ENCODE measurements at places on chromosomes 1 and 21. TPM values are rescaled to one million over a fixed set of nuclear protein-coding genes. Genes with fewer than 3 reads are reported as not detected.

GABPA gene
- total RNA-seq: 25.3 TPM

TNFRSF18 gene
- total RNA-seq: 164 TPM

HCRTR1 gene
- not detected for total RNA-seq

NEGR1 gene
- total RNA-seq: not detected

CFAP141 gene
- not detected for total RNA-seq

SPRR2A gene
- total RNA-seq: not detected

- peaks cover 48% of the 10 kb centered on the region for H3K4me1 ChIP-seq
- H3K27me3 ChIP-seq: no peaks in the 10 kb centered on the region
- peaks cover 6% of the 10 kb centered on the region for H3K36me3 ChIP-seq
- peak; percentile 59 for DNase-seq
These were observed 61.0 kb downstream of the POFUT2 start for GRCh38 chr21:45226540-45227326.

- no peak overlapping the region for H3K27ac ChIP-seq
- H3K36me3 ChIP-seq: no peaks in the 10 kb centered on the region
- DNase-seq: no peak
- H3K4me1 ChIP-seq: no peaks in the 10 kb centered on the region
- H3K4me3 ChIP-seq: no peak overlapping the region
- no peaks in the 10 kb centered on the region for H3K27me3 ChIP-seq
These were observed 98.4 kb upstream of the USP25 start for GRCh38 chr21:15631342-15631741.

GRCh38 chr1:65255035-65255655 is 54.2 kb upstream of the DNAJC6 start:
- H3K27me3 ChIP-seq: peaks cover 16% of the 10 kb centered on the region
- no peak for DNase-seq
- H3K27ac ChIP-seq: peak overlapping the region; percentile 39
- H3K36me3 ChIP-seq: no peaks in the 10 kb centered on the region
- H3K4me3 ChIP-seq: peak overlapping the region; percentile 71
- peaks cover 23% of the 10 kb centered on the region for H3K4me1 ChIP-seq

DNA sequence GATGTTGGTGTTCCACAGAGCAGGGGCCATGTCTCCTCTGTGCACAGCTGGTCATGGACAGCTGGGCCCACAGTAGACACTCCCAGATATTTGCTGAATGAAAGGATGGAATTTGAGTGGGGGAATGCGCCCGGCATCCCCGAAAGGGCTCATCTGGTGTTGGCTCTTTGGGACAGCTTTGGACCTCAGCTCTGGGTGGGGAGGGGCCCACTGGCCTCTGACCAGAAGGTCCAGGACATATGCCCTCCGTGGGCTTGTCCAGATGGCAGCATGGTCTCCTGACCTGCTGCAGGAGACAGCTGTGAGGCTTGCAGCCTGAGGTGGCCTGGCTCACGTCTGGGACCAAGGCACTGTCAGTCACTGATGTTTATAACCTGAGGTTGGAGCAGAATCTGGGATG is 160.4 kb upstream of the AJAP1 start:
- no peak for DNase-seq
- H3K36me3 ChIP-seq: no peaks in the 10 kb centered on the region
- H3K4me1 ChIP-seq: no peaks in the 10 kb centered on the region
- H3K4me3 ChIP-seq: no peak overlapping the region
- H3K27ac ChIP-seq: no peak overlapping the region
- peaks cover 10% of the 10 kb centered on the region for H3K27me3 ChIP-seq

DNA sequence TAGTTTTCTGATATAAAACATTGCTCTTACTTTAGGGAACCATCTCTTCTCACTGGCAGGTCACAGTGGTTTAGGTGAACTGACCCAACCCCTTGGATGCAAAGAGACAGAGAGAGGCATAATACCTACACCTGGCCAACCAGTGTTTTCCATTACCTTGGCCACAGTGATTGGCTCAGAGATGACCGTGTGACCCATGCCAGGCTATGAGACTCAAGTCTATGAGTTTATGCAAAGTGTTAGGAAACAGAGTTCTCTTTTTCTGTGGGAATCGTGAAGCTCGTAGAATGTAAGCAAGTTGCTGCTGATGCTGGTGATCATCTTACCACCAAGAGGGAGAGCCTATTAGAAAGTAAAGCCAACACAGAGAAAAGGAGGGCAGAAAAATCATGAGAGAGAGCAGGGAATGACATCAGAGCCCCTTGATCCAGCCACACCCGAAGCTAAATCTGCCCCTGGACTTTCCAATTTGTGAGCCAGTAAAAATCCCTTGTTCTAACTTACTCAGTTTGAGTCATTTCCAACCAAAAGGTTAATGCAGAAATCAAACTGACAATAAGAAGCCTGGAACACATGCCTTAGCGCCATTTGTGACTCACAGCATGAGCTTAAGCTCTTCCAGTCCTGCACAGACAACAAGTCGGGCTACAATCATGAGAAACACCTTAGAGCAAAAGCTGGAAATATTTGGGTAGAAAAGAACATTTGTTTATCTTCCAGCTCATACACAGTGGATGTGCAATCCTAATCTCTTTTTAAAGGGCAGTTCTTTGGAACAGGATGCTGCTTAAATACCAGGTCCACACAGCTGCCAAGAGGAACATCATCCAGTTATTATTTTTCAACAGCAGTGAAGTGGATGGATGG is 81.3 kb upstream of the KAZN start:
- H3K27me3 ChIP-seq: peaks cover 7% of the 10 kb centered on the region
- DNase-seq: peak; percentile 6
- H3K4me3 ChIP-seq: no peak overlapping the region
- peaks cover 3% of the 10 kb centered on the region for H3K4me1 ChIP-seq
- no peak overlapping the region for H3K27ac ChIP-seq
- H3K36me3 ChIP-seq: no peaks in the 10 kb centered on the region

GRCh38 chr1:41656068-41656467 is 171.6 kb upstream of the EDN2 start:
- H3K27me3 ChIP-seq: no peaks in the 10 kb centered on the region
- peak overlapping the region; percentile 97 for H3K4me3 ChIP-seq
- peaks cover 92% of the 10 kb centered on the region for H3K4me1 ChIP-seq
- peak overlapping the region; percentile 89 for H3K27ac ChIP-seq
- H3K36me3 ChIP-seq: peaks cover 71% of the 10 kb centered on the region

DNA sequence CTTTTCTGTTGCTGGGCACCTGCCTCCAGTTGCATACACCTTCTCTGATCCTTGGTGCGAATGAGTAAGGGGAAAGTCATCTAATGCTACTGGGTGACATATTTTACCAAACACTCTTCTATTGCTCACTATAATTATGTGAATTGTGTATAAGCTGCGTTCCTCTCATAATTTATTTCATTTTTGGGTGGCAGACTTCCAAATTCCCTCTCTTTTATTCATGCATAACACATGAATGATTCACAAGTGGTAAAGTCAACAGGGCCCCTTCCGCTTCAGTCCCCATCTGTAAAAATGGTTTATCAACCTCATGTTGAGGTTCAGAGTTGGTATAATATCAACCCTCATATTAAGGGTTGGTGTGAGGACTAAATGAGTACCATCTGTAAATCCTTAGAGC is 3.2 kb upstream of the QSOX1 start:
- H3K36me3 ChIP-seq: no peaks in the 10 kb centered on the region
- no peak for DNase-seq
- no peaks in the 10 kb centered on the region for H3K27me3 ChIP-seq
- H3K4me3 ChIP-seq: no peak overlapping the region
- H3K27ac ChIP-seq: no peak overlapping the region
- peaks cover 16% of the 10 kb centered on the region for H3K4me1 ChIP-seq

GRCh38 chr1:68322837-68323687 is 90.7 kb upstream of the WLS start:
- no peaks in the 10 kb centered on the region for H3K27me3 ChIP-seq
- H3K4me3 ChIP-seq: no peak overlapping the region
- H3K4me1 ChIP-seq: no peaks in the 10 kb centered on the region
- no peaks in the 10 kb centered on the region for H3K36me3 ChIP-seq
- no peak overlapping the region for H3K27ac ChIP-seq

DNA sequence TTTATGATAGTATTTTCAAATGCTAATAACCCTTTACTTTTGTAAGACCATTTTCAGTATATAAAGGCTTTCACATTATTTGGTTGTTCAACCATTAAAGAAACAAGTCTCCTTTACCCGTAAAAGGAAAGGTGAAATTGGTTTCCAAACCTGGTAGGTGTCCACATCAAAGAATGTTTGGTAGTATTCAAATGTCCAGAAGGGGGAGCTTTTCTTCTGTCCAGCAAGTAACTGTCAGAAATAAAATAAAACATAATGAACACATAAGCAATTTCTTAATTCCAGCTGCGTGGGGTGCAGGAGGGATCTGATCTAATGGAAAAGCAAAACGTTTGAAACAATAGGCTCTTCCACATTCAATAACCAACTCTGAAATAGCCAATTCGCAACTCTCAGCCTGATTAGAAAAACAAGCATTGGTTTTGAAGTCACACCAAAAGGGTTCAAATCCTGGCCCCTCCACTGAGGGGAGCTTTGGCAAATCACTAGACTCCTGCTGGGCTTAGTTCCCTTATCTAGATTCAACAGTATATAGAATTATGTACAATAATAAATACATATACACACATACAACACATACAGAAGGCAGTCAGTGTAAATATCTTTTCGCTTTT is 11.0 kb downstream of the YIPF1 start:
- H3K4me3 ChIP-seq: no peak overlapping the region
- H3K4me1 ChIP-seq: peaks cover 4% of the 10 kb centered on the region
- no peak for DNase-seq
- H3K27me3 ChIP-seq: no peaks in the 10 kb centered on the region

GRCh38 chr1:4684136-4684535 is 29.7 kb downstream of the AJAP1 start:
- no peak for DNase-seq
- H3K4me1 ChIP-seq: no peaks in the 10 kb centered on the region
- no peaks in the 10 kb centered on the region for H3K36me3 ChIP-seq
- no peak overlapping the region for H3K27ac ChIP-seq
- no peak overlapping the region for H3K4me3 ChIP-seq

DNA sequence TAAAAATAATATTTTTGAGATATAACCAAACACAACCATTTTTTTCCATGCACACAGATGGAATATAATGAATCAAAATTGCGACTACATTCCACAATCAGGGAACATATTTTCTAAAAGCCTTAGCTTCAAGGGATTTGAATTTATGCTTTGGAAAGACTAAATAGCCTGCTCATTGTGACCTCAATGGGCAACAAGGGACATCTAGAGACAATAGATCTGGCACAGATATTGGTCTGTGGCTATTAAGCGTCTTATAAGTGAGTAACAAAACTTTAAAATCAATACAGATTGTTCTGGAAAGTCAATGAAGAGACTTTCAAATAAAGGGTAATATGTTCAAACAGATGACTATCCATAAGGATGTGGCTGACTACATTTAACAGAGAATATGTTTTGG is 660.6 kb upstream of the ADGRL4 start:
- no peak overlapping the region for H3K4me3 ChIP-seq
- no peaks in the 10 kb centered on the region for H3K36me3 ChIP-seq
- no peaks in the 10 kb centered on the region for H3K27me3 ChIP-seq
- DNase-seq: no peak

DNA sequence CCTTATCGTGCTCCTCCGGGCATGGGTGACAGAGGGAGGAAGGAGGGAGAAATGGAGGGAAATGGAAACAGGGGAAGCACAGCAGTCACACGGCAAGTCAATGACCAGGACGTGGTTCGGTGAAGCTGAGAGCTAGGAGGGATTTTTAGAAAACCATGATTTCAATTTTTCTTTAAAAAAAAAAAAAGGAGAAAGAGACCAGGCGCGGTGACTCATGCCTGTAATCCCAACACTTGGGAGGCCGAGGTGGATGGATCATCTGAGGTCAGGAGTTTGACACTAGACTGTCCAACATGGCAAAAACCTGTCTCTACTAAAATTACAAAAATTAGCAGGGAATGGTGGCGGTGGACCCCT is 776 bp upstream of the TNFRSF9 start:
- peaks cover 47% of the 10 kb centered on the region for H3K4me1 ChIP-seq
- peaks cover 15% of the 10 kb centered on the region for H3K36me3 ChIP-seq
- no peak for DNase-seq

DNA sequence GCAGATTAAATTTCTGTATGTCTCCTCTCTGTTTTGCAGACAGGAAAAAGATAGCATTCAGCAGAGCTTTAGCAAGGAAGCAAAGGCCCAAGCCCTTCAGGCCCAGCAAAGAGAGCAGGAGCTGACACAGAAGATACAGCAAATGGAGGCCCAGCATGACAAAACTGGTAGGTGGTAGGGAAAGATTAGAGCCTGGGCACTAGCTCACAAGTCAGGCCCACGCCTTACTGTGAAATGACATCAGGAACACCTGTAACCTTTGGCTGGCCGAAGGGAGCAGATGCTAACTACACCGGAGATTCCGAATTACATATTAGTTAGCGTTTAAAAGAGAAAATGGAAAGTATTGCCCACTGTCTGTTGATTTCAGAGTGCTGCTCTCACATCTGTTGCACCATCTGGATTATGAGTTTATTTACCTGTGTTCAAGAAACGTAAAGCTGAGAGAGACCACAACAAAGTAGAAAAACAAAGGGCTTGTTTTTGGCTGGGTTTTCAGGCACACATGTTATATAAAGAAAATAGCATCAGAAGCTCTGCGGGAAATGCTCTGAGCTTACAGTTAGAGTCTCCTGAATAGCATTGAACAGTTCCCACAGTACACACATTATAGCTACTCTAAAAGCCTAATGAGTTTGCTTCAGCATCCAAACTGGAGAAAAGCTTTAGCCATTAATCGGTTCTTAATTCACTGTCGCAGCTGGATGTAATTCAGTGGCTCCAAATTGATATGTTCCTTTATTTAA is 160.0 kb downstream of the SDCCAG8 start:
- peaks cover 5% of the 10 kb centered on the region for H3K36me3 ChIP-seq
- peaks cover 40% of the 10 kb centered on the region for H3K4me1 ChIP-seq
- H3K4me3 ChIP-seq: no peak overlapping the region
- no peaks in the 10 kb centered on the region for H3K27me3 ChIP-seq
- peak overlapping the region; percentile 68 for H3K27ac ChIP-seq
- no peak for DNase-seq

- no peak overlapping the region for H3K27ac ChIP-seq
- H3K36me3 ChIP-seq: no peaks in the 10 kb centered on the region
- H3K4me1 ChIP-seq: no peaks in the 10 kb centered on the region
- DNase-seq: no peak
- H3K27me3 ChIP-seq: no peaks in the 10 kb centered on the region
These were observed 1464.8 kb upstream of the PRMT6 start for GRCh38 chr1:105591681-105592080.

All from activated CD4-positive, alpha-beta T cell treated with anti-CD3 and anti-CD28 coated beads for 36 hours (primary cell).